ENCODE measurements at places on chromosomes 4 and X. TPM values are rescaled to one million over a fixed set of nuclear protein-coding genes. Genes with fewer than 3 reads are reported as not detected.

GRCh38 chr4:127131527-127131926, 501.2 kb upstream of the INTU start:
- DNase-seq, result no peak

DNA sequence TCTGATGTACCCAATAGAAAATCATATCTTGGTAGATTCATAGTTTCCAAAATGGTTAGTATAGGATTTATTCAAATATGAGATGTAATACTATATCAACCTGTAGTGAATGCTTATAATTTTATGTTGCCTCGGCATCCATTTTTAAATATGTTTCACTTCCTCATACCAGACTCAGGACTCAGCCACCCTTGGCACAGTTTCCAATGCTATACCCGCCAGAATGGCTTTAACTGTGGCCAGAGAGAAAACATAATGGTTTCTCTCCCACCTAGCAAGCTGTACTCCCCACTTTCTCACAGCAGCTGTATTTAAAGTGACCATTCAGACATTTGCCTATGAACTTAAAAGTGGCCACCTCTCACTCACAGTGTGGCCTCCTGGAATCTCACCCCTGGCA, 466.6 kb upstream of the PABPC4L start:
- DNase-seq, result peak; percentile 44

DNA sequence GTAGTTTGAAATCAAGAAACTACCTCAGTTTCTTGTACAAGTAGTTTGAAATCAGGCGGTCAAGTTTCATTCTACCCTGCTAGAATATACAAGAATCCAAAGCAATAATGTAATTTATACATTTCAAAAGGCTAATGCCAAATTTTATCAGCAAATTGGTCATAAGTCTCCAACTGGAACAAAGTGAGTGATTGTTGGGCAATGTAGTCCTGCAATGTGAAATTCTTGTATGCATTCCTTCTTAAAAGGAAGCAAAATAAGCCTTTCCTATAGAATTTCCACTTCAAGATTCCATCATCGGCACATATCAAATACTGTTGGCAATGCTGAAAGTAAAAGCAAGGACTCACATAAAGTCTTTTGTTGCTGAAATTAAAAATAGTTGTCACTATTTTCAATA, 334.9 kb downstream of the IL1RAPL1 start:
- no peak for DNase-seq

- no peak for DNase-seq
Observed at GRCh38 chr4:15188605-15189539, 186.6 kb downstream of the CPEB2 start.

DNA sequence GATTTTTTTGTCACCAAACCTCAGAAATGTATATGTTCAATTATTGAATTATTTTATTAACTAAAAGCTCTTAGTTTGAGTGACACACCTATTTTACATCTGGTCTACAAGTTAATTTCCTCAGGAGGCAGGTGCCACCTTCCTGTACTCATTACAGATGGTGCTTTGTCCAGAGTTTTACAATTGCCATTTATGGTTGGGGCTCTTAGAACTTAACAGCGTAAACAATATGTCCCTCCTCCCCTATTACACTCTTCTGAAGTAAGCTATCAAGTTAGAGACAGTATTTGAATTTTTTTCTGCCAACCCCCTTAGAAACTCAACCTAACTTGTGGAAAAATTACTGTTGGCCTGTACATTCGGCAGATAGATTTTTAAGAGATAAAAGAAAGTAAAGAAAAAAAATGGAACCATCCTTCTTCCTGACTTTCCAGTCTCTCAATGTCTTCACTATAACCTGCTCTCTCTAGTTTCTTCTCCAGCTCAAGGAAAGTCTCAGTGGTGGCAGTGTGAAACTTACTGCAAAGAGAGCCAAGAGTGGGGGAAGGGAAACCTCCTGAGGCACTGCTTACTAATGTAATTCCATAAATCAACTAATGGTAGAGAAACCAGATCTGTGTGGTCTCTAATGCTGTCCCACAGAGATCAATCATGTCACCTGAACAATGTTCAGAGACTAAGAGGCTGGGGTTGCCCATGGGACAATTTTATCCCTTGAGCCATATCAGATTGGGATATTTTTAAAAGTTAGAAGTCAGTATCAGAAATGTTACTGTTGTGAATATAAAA, 7.8 kb downstream of the CXXC4 start:
- DNase-seq, result no peak

Gene YIPF7
- not detected for total RNA-seq

- no peak for DNase-seq
Observed at GRCh38 chrX:150044556-150044955, 106.3 kb upstream of the EOLA2 start.

Gene SSX4
- total RNA-seq, result not detected

GRCh38 chr4:7060346-7061150, 7.3 kb downstream of the GRPEL1 start:
- DNase-seq, result no peak

- DNase-seq, result peak; percentile 36
Observed at GRCh38 chr4:140094438-140095420, 59.3 kb downstream of the MAML3 start.

- DNase-seq, result no peak
Observed at GRCh38 chr4:169756971-169757574, 671 bp downstream of the HPF1 start.

DNA sequence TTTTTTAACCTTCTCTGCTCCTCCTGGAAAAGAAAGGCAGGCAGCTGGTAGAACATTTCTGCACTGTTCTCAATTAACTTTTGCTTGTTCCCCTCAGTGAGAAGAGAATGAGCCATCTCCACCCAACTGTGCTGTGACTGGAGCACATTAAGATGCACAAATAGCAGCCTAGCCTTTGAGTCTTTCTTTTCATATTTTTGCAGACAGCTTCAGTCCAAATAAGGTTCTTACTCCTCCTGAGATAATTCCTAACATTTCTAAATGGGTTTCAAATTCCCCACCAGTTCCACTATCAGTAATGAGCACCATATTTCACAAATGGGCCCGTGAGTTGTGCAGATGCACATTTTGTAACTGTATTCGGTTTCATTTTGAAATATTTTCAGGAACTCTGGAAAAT, 118.6 kb downstream of the SPCS3 start:
- DNase-seq, result no peak

Gene EDA
- total RNA-seq, result 1.2 TPM

Gene TRO
- 7.1 TPM for total RNA-seq

- DNase-seq, result no peak
Observed at GRCh38 chrX:42752730-42753129, 25.2 kb downstream of the PPP1R2C start.

Gene SPANXN4
- total RNA-seq, result not detected

GRCh38 chr4:99536271-99536670, 25.4 kb downstream of the C4orf17 start:
- no peak for DNase-seq

DNA sequence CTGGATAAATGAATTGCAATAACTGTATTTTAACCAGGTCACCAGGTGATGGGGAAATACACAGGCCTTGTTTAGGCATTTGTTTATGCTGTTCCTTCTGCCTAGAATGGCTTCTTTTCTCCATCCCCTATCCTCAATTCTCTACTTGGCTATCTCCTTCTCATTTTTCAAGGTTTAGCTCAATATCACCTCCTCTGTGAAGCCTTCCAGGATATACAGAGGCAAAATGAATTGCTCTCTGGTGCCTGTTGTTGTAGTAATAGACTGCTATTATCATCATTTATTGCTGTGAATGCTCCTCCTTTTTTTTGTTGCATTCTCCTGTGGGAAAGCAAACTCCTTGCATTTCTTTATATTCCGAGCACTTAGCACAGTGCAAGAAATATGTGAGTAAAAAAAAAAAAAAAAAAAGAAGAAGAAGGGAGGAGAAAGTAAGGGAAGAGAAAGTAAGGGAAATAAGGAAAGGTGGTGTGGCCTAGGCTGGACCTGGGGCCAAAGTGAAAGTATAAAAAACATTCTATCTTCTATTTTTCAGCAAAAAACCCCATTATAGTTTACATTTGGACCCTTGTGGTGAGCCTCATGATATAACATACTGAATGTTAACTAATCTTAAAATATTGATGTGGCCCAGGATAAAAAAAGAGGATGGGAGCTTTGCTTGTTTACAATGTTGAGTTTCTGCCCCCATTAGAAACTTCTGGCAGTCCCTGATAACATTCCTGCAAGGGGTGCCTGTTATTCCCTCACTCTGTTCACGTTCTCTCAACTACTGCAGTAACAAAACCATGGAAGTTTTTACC, 6.3 kb upstream of the STK26 start:
- DNase-seq, result no peak

DNA sequence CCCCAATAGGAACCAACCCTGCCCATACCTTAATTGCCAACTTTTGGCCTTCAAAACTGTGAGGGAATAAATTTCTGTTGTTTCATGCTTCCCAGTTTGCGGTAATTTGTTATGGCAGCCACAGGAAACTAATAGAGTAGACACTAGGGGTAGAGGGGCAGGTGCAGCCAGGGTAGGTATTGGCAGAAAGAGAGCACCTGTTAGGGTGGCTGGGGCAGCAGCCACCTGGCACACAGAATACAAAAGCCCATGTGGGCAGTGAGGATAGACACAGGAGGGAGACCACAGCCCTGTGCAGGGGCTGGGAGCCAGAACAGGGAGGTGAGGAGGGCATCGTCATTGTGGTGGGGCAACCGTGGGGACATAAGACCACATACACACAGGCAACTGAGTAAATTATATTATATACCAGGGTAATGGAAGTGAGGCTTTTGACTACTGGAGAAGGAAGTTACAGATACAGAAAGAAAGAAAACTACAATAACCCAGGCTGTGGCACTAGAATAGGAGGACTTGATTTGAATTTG, 28.2 kb downstream of the IRF2 start:
- DNase-seq, result no peak

DNA sequence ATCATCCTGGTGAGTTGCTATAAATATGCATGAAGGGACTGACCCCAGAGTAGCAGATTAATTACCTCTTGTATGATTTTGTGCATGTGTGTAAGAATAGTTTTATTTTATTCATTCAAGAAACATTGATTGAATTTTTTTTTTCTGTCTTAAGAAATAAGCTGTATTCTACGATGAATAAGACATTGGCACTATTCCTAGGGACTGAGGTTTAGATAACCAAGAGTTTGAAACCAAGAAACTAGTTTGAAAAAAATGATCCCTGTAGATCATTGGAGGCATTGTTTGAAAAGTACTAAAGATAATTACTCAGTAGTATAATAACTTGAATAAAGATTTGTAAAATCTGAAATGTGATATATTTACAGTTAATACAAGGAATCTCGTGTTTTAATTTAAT, 1086.9 kb downstream of the PCDH7 start:
- no peak for DNase-seq

Gene HMX1
- total RNA-seq, result 2.7 TPM

- DNase-seq, result no peak
Observed at GRCh38 chr4:33400504-33400903, 2680.3 kb downstream of the PCDH7 start.

GRCh38 chr4:22764183-22764582, 71.4 kb downstream of the GBA3 start:
- DNase-seq, result no peak

Gene ASB11
- total RNA-seq, result not detected

Gene NPY5R
- not detected for total RNA-seq

Gene TLR10
- total RNA-seq, result not detected

Gene SSX2B
- total RNA-seq, result 2.6 TPM

DNA sequence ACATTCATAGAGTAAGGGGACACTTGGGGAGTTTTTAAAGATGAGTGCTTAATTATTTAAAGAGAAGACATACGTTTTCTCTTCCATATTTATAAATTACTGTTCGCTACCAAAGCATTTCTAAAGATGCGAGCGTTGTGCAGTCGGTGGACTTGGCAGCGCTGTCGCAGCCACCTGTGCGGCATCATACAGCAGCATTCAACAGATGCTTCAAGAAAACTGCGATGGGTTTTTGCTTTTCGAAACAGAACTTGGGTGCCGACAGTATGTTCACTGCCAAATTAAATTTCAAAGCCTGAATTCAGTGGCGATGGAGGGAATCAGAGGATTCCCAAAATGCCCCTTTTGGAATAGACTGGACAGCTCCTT, 1.6 kb upstream of the HTR2C start:
- DNase-seq, result no peak

- no peak for DNase-seq
Observed at GRCh38 chrX:43176686-43177085, 398.7 kb upstream of the PPP1R2C start.

- no peak for DNase-seq
Observed at GRCh38 chr4:156959298-156959702, 12.3 kb downstream of the PDGFC start.

- DNase-seq, result no peak
Observed at GRCh38 chrX:111719426-111720210, 38.6 kb downstream of the ALG13 start.

Gene FAM184B
- 0.03 TPM for total RNA-seq

GRCh38 chr4:2222838-2223237, 19.1 kb downstream of the HAUS3 start:
- no peak for DNase-seq

GRCh38 chrX:21659320-21659719, 1.2 kb upstream of the KLHL34 start:
- DNase-seq, result no peak

GRCh38 chrX:75156531-75156945, 455 bp upstream of the ABCB7 start:
- no peak for DNase-seq

Gene TMEM31
- not detected for total RNA-seq

DNA sequence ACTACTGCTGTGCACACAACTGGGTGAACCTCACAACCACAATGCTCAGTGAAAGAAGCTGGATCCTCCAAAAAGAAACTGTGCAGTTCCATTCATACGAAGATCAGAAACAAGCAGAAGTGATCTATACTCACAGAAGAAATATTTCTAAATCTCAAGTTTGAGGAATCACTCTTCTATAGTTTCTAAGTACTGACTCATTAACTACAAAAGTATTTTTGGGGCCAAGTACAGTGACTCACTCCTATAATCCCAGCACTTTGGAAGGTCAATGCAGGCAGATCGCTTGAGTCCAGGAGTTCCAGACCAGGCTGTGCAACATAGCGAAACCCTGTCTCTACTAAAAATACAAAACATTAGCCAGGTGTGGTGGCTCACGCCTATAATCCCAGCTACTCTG, 51.3 kb upstream of the RELL1 start:
- peak; percentile 56 for DNase-seq

Gene ADAMTS3
- 1.6 TPM for total RNA-seq

Gene SLC10A4
- not detected for total RNA-seq

GRCh38 chrX:69067841-69068240, 97.4 kb downstream of the PJA1 start:
- no peak for DNase-seq

DNA sequence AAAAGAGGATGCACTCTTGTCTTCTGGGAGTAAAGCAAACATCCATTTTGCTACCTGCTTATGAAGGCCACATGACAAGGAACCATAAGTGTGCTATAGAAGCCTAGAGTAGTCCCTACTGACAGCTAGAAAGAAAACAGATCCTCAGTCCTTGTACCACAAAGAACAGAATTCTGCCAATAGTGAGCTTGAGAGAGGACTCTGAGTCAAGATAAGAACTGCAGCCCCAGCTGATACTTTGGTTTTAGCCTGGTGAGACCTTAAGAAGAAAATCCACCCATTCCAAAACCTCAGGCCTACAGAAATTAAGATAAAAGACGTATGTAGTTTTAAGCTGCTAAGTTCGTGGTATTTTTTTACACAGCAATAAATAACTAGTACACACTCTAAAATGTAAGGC, 914.6 kb downstream of the PCDH19 start:
- no peak for DNase-seq

- DNase-seq, result peak; percentile 31
Observed at GRCh38 chrX:104330966-104331365, 76.2 kb upstream of the ESX1 start.

Gene SLC7A11
- total RNA-seq, result 3.0 TPM

Gene COL4A5
- 9.8 TPM for total RNA-seq

- DNase-seq, result no peak
Observed at GRCh38 chr4:41215155-41215554, 813 bp upstream of the APBB2 start.

- peak; percentile 74 for DNase-seq
Observed at GRCh38 chrX:55593756-55594257, 29.4 kb upstream of the FOXR2 start.
